ENCODE measurements at places on chromosomes 3 and 15.

DNA sequence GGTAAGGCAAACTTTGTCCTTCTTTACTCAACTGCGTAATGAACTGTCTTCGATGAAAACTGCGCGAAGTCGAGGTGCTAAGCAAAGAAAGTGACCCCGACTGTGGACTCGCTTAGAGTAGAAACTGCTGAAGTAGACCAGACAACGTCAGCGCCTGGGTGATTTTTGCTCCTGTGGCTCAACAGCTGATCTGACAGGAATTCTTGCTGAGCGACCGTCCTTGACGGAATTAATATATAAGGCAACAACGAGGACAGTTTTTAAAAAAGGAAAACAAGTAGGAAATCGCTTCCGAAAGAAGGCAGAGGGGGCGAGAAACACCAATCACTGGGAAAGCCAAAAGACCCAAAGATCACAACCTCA lies 541 bp downstream of the RPS27L start:
- DNase-seq, result peak; percentile 42

- no peak for DNase-seq
Measured at GRCh38 chr3:100020876-100021644, 93.2 kb downstream of the FILIP1L start.

DNA sequence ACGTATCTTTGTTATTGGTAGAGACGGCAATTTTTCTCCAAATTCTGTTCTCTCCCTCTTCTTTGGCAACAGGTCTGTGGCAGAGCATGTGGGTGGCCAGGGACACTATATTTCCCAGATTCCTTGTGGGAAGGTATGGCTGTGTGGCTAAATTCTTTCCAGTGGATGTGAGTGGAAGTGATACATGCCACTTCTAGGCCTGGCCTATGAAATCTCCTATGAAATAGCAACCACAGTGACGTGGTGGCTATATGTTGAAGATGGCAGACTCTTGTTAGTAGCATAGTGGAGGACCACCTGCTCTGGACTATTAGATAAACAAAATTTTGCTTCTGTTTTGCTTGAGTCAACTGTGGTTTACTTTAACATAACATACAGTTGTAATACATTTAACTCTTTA lies 243.3 kb downstream of the IL20RB start:
- no peak for DNase-seq

GRCh38 chr15:98147415-98147814 lies 186.9 kb downstream of the ARRDC4 start:
- DNase-seq, result peak; percentile 52

- no peak for DNase-seq
Measured at GRCh38 chr15:36447373-36447772, 132.1 kb upstream of the CDIN1 start.

- no peak for DNase-seq
Measured at GRCh38 chr3:40968666-40969065, 230.6 kb upstream of the CTNNB1 start.
